ENCODE measurements at places on chromosomes 16 and 17. TPM values are rescaled to one million over a fixed set of nuclear protein-coding genes. Genes with fewer than 3 reads are reported as not detected.

GRCh38 chr17:17812211-17813054, 24.4 kb downstream of the SREBF1 start:
- peak; percentile 74 for DNase-seq

GRCh38 chr16:3520841-3521240, 20.0 kb downstream of the CLUAP1 start:
- no peak for DNase-seq

MAP1LC3B gene
- total RNA-seq: 26.7 TPM

GRCh38 chr16:11264155-11264832, 4.8 kb downstream of the TNP2 start:
- no peak for DNase-seq

- no peak for DNase-seq
These were observed 27.3 kb downstream of the LASP1 start for GRCh38 chr17:38897176-38897575.

GRCh38 chr17:75411328-75412067, 6.0 kb upstream of the GRB2 start:
- no peak for DNase-seq

DNA sequence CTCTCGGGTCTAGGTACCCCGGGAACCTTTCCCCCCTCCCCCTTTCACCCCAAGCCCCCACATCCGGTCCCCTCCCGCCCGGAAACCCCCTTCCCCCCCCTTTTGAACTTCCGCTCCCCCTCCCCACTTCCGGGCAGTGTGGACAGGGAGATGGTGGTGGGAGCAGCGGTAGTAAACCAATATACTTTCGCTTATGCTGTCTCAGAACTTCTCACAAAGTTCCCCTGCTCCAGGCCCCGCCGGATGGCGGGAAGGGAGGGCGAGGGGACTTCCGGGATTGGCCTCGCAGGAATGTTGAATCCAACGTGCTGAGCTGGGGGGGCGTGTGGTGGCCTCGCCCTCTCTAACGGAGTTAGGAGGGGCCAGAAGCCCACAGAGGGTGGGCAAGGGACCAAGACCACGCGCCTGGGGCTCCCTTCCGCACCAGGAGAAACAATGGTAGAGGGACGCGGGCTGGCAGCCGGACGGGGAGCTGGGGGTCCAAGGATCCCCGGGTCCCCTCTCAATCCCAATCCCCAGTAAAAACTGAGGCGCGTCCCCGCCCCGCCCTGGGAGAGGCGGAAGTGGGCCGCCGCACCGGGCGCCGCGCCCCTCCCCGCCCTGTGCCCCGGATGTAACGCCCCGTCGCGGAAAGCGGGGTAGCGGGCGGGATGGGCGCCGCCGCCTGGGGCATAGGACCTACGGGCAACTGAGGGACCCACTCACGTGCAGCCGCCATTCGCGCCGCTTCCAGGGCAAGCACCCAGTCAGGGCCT, 742 bp downstream of the PFN1 start:
- DNase-seq: peak; percentile 27

DNA sequence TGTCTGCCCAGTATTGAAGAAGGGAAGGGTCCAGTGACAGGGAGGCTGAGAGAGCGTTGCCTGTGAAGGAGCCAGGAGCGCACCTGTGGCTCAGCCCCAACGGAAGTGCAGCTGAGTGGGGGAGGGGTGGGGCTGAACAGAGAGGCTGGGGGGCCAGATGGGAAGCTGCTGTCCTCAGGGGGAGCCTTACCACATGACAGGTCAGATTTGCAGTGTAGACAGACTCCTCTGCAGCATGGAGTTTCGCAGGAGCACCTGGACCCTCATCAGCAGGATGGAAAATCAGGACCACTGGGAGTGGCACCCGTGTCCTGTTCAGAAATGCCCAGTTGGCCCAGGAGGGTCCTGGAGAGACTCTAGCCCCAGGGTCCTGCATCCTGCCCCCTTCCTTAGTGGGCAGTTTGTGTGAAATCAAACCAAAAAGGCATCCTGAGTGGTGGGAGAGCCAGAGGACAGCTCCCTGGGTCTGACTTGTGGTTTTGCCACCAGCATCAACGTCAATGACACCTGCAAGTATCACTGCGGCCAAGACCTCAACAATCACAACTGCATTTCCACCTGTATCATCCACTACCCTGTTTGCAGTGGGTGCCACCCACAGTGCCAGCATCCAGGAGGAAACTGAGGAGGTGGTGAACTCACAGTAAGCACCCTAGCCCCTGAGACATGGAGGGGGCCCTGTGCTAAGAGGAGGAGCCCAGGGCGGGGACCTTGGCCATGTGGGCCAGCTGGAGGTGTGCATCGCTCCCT, 7.8 kb downstream of the CD300A start:
- DNase-seq: no peak

DNA sequence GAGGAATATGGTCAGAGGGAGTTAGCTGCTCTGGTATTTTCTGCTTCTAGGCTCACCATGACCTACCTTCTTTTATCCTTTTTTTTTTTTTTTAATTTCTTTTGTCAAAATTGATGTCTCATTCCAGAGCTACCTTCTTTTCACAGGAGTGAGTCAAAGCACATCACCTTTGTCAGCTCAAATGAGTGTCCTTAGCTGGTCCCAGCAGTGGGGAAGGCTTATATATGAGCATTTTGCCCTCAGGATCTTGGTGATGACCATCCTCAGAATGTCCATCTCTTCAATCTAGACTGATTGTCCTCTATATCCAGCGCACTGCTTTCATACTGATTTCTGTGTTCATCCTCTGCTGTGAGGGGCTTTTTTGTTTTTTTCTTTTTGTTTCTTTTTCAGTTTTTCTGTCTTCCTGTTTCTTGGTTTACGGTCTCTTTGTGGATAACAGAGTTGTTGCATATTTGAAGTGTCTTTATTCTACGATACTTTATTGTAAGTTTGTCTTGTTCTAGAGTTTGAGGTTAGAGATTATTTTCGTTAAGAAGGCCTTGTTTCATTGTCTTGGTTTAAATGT, 24.9 kb downstream of the CBFB start:
- no peak for DNase-seq

NLRC3 gene
- not detected for total RNA-seq

DNA sequence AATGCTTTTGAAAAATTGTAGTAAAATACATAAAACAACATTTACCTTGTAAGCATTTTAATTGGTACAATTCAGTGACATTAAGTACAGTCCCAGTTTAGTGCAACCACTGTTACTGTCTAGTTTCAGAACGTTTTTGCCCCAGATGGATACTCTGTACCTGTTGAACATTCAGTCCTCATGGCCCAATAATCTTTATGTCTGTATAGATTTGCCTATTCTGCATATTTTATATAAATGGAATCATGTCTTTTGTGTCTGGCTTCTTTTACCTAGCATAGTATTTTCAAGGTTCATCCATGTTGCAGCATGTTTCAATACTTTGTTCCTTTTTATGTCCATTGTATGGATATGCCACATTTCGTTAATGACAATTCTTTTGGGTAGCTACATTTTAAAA, 37.2 kb downstream of the TENT4B start:
- DNase-seq: no peak

TACO1 gene
- total RNA-seq: 63.9 TPM

EMP2 gene
- total RNA-seq: 3.3 TPM

DNA sequence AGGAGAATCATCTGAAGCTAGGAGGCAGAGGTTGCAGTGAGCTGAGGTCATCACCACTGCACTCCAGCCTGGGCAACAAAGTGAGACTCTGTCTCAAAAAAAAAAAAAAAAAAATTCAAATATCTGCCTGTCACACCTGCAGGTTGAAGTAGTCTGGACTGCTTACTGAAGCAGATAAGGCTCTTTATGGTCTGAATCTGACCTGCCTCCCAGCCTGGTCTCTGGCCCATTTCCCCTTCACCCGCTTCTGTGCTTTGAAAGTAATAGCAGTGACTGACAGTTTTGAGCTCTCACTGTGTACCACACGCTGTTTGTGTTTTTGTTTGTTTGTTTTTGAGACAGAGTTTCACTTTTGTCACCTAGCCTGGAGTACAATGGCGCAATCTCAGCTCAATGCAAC, 5.8 kb downstream of the SEZ6L2 start:
- no peak for DNase-seq

KATNIP gene
- total RNA-seq: 10.7 TPM

- no peak for DNase-seq
These were observed 21.5 kb upstream of the C1QL1 start for GRCh38 chr17:44989552-44990138.

- DNase-seq: no peak
These were observed 760.5 kb upstream of the SOX9 start for GRCh38 chr17:71360301-71360700.

GRCh38 chr16:24535827-24536226, 3.5 kb upstream of the RBBP6 start:
- no peak for DNase-seq

SLC13A2 gene
- total RNA-seq: not detected

DNA sequence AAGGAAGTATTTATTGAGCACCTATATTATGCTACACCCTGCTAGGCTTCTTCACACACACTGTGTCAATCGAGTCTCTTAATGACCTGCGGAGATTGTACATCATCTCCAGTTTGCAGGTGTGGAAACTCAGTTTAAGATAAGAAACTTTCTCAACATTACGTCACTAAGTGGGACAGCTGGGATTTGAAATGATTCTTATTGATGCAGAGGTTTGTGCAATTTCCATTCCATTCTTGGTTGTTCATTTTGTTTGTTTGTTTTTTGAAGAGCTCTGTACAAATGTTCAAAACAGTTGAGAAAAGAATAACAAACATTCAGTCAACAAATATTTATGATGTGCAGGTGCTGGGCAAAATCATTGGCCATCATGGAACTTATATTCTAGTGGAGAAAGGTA, 84.8 kb downstream of the MAP2K6 start:
- DNase-seq: no peak

ZG16 gene
- total RNA-seq: not detected

DNA sequence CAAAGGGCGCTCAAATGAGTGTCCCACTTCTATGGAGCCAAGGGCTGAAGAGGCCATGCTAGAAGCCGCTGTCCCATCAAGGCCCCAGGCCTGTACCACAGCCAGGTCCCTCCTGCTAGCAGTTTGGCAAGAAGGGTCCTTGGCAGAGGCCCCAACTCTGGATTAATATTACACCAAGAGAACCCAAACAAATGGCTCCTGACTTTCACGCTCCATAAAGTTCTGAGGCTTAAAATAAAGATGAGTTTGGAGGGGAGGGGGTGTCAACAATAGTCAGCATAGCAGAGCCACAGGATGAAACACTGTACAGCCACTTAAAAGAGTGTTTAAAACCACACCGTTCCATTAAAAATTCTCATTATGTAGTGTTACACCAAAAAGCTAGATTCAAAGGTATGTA, 30.5 kb downstream of the CUEDC1 start:
- peak; percentile 59 for DNase-seq

- no peak for DNase-seq
These were observed 6.5 kb upstream of the C16orf74 start for GRCh38 chr16:85757341-85757822.

DNA sequence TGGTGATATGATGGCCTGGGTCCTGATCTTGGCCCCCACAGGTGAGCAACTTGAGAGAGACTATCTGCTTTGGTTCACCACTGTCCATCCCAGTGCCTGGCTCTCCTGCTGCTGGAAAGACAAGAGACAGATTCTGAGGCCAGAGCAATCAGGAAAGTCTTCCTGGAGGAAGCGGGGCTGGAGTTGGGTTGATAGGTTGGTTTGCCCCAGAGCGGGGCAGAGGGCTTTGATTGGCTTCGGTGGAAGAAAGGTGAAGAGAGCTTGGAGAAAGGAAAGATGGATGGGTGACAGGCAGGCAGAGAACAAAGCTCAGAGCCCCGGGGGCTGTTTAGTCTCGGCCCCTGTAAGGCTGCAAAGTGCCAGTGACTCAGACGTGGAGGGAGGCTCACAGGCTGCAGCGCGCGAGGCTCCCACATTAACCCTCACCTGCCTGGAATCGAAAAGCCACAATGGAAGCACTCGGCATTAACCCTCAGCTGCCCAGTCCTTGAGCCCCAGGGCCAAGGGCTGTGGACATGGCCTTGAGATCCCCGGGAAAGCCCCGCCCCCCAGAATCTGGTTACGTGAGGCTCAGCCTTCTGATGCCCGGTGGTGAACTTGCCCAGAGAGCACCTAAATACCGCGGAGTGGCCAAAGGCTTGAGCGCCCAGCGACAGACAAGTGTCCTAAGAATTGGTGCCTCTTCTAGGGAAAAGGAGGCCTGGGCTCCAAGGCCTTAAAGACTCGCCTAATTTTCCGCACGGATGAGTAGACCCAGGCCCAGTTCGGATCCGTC, 996 bp upstream of the CPNE2 start:
- no peak for DNase-seq

CCDC78 gene
- 20.0 TPM for total RNA-seq

- no peak for DNase-seq
These were observed 113.8 kb downstream of the OR1D5 start for GRCh38 chr17:2949469-2950044.

MEOX1 gene
- total RNA-seq: 87.4 TPM

DNA sequence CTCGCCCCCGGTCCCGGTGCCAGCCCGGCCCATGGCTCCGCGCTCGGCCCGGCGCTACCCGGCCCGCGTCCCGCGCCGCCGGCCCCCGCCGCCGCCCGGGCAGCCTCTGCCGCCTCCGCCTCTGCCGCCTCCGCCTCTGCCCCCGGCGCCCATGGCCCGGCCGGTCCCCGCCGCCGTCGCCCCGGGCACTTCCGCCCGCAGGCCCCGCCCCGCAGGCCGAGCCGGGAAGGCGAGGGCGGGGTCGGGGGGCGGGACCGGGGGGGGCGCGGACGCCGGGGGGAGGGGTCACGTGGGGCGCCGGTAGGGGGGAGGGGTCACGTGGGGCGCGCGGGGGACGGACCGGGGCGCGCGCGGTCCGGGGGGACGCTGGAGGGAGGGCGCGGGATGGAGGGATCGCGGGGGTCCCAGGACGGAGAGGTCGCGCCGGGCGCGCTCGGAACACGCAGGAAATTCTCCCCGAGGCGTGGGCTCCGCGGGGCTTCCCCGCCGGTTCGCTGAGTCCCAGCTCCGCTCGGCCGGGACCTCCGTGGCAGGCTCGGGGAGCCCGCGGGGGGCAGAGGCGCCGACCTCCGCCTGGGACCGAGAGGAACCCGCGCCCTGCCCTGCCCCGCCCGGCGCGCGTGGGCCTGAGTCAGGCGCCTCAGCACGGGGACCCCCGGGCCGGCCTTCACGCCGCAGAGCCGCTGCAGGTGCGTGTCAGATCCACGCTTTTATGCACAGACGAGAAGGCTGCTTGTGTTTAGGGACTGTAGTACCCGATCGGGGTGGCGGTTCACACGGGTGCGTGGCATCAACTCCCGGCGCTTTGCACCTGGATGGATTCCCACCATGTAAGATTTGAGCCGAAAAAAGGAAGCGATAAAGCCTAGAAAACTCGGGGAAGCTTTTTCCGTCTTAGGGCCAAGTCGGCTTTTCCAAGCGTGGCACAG, at the start of gene PGAP6:
Gene PGAP6, minus strand, starts transcription at position 190 of the 929 bp plus-strand sequence. Its CDS starts 157 bp downstream, at position 33.
- DNase-seq: peak; percentile 67

- DNase-seq: no peak
These were observed 70.9 kb downstream of the PLXDC1 start for GRCh38 chr17:39080421-39081078.

DNA sequence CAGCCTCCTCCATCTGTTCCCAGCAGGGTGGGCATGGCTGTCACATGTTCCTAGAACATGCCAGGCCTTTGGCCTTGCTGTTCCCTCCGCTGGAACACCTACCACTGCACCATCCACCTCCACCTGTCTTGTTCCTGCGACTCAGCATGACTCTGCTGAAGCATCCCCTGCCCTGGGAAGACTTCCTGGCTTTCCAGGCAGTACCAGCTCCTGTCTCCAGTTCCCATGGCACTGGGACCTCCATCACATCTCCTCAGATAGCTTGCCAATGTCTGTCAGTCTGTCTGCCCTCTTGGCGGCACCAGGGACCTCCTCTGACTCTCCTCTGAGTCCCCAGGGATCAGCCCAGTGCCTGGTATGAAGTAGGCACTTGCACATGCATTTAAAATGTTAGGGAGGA, 15.7 kb downstream of the PDP2 start:
- no peak for DNase-seq

- DNase-seq: no peak
These were observed 13.5 kb downstream of the TRIM37 start for GRCh38 chr17:59093145-59093701.

OTOA gene
- 0.10 TPM for total RNA-seq

C1QTNF1 gene
- not detected for total RNA-seq

Measured in G401 (cell line).